ENCODE measurements at places on chromosomes 1 and 21.

DNA sequence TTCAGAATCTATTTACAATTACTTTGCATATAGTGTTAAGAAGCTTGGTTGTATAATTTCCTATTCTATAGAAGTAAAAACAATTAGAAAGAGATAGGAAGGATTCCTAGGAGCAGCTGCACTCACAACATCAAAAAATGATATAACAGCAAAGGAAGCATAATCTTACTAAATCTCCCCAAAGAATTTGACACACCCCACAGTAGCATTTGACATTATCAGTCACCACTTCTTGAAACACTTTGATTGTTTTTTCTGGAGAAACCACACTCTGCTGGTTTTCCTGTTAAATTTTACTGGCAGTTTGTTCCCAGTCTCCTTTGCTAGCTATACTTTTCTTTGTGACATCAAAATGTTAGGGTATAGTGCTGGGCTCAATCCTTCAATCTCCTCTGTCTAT is 100.8 kb upstream of the KIAA1614 start:
- no peak for DNase-seq

- no peak for DNase-seq
Measured at GRCh38 chr21:46633566-46633965, 1.9 kb upstream of the PRMT2 start.

DNA sequence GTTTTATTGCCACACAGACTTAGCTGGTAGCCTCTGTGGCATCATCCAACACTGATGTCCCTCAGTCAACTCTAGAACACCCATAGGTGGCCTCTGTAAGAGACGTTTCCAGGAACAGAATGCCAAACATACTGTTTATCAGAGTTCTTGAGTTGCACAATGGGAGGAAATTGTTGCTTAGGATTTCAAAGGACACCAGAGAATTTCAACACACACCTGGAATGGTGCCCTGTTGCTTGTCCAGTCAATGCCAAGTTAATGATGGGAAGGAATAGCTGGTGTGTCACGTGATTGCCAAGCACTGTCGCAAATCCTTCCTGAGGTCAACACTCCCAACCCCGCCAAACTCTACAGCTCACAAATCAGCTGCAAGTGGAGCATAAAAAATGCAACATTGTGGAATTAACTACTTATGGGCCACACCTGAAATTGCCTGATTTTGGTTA is 28.6 kb upstream of the DUSP23 start:
- DNase-seq: no peak

- no peak for DNase-seq
Measured at GRCh38 chr1:159205225-159205624, 550 bp downstream of the ACKR1 start.

- no peak for DNase-seq
Measured at GRCh38 chr1:153260585-153261280, 1.2 kb downstream of the LORICRIN start.

- DNase-seq: no peak
Measured at GRCh38 chr1:27544834-27545233, 54.9 kb upstream of the WASF2 start.

- no peak for DNase-seq
Measured at GRCh38 chr1:95207223-95207935, 26.6 kb upstream of the RWDD3 start.

GRCh38 chr1:81290326-81290725 is 510.4 kb upstream of the ADGRL2 start:
- DNase-seq: no peak

DNA sequence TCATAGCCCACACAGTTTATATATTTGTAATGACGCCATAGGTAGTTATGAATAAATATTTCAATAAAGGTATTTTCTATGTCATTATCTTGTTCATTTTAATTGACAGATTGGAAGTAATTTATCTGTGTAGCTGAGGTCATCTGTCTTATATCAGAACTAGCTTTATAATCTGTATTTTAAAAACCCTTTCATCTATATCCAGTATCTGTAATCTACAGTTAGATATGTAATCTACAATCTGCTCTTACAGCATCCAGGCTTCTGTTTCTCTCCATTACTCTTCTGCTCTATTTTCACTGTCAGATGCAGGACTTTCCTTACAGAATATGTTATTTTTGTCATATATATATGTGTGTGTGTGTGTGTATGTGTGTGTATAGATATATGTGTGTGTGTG is 137.6 kb downstream of the LBR start:
- no peak for DNase-seq

DNA sequence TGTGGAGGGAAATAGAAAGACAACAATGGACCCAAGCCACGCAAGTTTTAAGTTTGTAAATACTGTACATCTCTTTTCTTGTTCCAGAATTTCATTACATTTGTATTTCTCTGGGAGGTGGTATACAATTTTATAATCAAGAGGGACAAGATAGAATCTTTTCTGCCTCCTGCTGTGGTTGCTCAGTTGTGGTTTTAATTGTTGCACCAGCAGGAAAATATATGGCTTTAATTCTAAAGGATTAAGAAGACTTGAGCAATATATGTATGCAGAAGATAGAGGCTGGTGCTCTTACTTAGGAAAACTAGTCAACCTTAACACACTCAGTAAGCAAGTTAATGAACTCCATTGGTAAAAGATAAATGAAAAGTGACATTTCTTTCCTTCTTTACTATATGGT is 19.8 kb upstream of the ASB17 start:
- no peak for DNase-seq

DNA sequence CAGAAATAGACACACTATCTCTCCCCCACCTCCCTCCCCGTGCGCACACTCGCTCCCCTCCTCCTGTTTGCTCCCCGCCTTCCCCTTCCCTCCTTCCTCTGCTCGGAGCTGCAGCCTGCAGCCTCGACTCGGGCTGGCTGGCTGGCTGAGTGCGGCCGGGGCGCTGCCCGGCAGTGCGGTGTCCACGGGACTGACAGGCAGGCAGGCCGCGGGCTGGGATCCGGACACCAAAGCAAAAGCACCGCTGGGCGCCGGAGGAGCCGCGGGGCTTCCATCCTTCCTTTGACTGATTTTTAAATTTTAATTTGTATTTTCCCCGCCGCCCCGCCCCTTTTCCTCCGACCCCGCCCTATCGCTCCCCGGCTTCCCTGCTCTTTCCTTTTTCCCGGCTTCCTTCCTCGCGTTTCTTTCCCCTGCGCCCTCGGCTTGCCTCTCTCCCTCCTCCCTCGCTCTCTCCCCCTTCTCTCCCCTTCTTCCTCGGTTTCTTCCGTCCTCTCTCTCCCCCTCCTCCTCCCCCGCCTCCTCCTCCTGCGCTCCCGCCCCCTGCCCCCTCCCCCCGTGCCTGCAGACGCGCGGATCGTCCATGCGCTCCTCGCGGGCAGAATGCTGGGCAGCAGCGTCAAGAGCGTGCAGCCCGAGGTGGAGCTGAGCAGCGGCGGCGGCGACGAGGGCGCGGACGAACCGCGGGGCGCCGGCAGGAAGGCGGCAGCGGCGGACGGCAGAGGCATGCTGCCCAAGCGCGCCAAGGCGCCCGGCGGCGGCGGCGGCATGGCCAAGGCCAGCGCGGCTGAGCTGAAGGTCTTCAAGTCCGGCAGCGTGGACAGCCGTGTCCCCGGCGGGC is 109.4 kb downstream of the NAV1 start:
- DNase-seq: no peak

DNA sequence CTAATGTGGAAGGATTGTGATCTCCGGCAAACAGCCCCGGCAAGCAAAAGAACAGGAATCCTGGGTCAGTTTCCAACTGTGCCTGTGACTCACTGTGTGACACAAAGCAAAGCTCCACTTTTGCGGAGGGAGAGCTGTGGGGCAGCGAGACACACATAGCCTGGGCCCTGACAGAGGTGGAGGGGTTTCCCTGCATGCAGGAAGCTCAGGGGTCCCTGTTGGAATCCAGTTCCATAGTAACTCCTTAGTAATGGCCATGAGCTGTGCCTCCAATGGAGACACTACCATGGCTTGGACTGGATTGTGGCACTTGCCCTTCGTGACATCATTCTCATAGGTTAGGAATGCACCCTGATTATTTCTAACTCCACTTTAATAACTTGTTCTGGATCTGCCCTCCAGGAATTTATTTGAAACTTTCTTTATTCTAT is 47.0 kb upstream of the ATF3 start:
- no peak for DNase-seq

DNA sequence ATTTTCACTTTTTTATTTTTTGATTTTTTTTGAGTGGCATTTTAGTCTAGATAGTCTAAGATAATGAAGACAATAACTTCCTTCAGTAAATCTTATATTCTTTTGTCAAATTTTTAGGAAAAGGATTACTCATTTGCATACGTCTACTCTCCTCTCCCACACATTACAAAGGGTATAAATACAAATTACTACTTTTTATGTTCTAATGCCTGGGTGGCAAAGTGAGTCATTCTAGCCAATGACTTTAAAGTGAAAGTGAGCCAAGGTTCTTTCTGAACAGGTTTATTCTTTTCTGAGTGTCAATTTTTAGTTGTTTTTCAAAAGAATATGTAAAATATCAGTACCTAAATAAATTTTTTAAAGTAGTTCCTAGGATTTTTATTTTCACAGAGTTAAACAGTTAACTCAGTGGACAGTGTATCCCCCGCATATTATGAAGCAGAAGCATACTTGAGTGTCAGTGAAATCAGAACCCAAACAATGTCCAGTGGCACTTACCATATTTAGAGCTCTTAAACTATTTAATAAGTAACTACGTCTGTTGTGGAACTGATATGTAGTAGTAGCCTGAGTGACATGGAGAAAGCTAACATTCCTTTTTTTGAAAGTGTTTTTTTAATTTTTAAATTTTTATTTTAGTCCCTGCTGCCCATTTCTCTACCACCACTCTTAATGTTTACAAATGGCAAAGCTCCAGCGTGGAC is 141.7 kb downstream of the PHTF1 start:
- no peak for DNase-seq

GRCh38 chr1:207925210-207925609 is 14.3 kb upstream of the CD34 start:
- DNase-seq: no peak

DNA sequence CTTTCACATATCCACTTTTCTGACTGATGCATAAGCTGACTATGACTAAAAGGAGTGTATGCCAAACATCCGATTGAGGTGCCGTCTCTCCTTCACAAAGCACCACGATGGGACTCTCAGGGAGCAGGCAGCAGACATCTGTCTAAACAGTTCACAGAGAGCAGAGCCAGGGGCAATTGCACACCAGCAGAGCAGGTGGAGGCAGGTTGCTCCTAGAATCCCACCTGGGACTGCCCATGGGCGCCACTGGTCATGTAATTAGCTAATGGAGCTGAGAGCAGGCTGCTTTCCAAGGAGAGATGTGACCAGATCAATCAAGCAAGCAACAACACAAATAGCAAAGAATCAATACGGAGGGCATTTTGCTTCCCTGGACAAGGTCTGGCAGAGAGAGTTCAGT is 30.5 kb upstream of the COA6 start:
- no peak for DNase-seq

DNA sequence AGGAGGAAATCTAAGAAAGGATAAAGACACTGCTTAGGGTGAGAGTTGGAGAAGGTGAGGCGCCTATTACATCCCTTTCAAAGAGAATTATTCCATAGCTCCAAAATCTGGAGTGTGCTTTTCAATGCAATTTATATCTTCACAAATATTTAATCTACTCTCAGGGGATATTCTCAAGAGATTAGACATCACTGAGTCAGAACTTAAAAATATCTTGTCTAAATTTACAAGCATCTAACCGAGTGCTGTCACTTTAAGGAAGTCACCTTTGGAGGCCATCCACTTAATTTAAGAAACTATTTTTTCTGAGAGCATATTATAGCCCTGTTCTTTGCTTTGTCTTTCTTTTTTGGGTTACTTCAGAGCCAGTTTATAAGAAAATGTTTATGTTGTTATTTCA is 134.6 kb downstream of the TNFSF18 start:
- DNase-seq: no peak

GRCh38 chr1:17736625-17737024 is 18.5 kb upstream of the ACTL8 start:
- DNase-seq: no peak

GRCh38 chr1:45009956-45010854 is 919 bp downstream of the HECTD3 start:
- no peak for DNase-seq

- DNase-seq: no peak
Measured at GRCh38 chr1:42873670-42874069, 27.3 kb downstream of the ZNF691 start.

DNA sequence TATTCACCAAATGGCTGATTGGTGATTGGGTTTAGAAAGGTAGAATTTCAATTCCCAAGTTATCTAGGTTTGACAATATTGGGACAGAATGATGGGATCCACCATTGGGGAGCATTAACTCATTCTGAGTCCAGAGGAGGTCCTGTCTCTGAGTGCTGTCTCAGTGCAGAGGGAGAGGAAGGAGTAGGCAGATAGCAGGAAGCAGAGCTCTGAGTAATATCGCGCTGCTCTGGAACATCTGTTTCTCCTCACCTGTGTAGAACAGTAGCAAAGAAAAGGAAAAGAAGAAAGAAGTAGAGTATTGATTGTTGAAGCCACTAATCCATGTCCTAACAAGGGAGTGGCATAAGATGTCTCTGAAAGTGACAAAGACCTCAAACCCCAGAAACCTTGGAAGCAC is 1657.8 kb downstream of the MRPL39 start:
- no peak for DNase-seq

- DNase-seq: no peak
Measured at GRCh38 chr1:95437781-95438180, 203.8 kb downstream of the RWDD3 start.

DNA sequence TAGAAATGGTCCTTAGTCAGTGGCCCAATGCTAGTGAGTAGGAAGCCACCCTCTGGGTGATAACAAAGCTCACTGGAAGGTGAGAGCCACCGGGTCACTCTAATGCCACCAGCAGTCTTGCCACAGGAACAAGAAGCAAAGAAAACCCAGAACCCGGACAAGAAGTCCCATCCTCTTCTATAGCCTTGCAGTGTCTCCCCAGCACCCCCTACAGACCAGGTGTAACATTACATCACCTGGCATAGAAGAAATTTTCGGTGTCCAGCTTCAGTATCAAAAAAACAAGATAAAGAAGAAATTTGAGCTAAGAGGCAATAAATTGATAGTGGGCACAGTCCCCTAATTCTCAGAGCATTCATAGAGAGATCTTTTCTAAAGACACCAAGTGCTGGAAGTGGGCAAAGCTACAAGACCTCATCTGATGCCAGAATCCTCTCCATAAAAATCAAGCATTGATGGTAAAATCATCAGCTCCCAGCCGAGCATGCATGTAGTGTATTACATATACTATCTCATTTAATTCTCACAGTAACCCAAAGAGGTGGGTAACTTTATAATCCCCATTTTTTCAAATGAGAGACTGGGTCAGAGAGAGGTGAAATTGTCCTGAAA is 491.0 kb downstream of the MATN1 start:
- no peak for DNase-seq

DNA sequence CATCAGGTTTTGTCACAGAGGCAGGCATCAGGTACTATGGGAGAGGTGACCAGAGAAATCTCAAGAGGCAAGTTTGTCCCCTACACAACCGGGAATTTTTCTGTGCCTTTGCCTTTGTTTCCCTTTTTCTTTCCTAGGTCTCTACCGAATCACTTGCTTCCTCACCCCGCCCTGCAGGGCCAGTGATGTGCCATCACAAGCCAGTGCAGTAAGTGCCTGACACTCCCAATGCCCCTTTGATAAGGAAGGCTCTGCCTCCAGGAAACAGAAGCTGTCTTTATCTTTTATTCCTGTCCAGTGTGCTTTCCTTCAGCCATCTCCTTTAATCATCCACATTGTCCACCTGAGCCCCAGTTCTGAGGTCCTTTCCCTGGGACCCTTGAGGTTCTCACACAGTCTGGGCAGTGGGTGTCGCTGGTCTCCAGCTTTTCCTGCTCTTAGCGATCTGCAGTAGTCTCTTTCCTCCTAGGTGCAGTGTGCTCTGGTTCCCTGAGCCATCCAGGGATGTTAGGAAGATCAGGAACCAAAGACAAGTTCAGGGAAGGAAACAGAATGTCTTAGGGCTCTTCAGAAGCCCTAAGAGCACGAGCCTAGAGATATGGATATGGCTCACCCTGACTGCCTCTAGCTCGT is 36.6 kb downstream of the GJA5 start:
- no peak for DNase-seq
